ENCODE measurements at places on chromosomes 4 and X. TPM values are rescaled to one million over a fixed set of nuclear protein-coding genes. Genes with fewer than 3 reads are reported as not detected.

Gene NDST3
- total RNA-seq: not detected

Gene GAGE12E
- total RNA-seq: not detected

Gene RXFP1
- total RNA-seq: not detected

Gene EBP
- total RNA-seq: 145 TPM

Gene ANTXR2
- 4.6 TPM for total RNA-seq

Gene SLC38A5
- 0.10 TPM for total RNA-seq

Gene SATL1
- total RNA-seq: not detected

Gene XAGE2
- not detected for total RNA-seq

Gene AFM
- total RNA-seq: not detected

Gene IL2RG
- total RNA-seq: 0.21 TPM

Gene SEPTIN6
- total RNA-seq: 10.5 TPM

Gene MAGEA2
- not detected for total RNA-seq

Gene CSAG1
- 0.59 TPM for total RNA-seq

Measured in A549 treated with RU486 at 1 μM for 4 hours (cell line).